ENCODE measurements at places on chromosomes 16 and 17.

- no peak for DNase-seq
Measured at GRCh38 chr17:15649861-15650421, 30.4 kb upstream of the FBXW10B start.

GRCh38 chr16:72898216-72898825 is 149.6 kb downstream of the ZFHX3 start:
- DNase-seq, result no peak

DNA sequence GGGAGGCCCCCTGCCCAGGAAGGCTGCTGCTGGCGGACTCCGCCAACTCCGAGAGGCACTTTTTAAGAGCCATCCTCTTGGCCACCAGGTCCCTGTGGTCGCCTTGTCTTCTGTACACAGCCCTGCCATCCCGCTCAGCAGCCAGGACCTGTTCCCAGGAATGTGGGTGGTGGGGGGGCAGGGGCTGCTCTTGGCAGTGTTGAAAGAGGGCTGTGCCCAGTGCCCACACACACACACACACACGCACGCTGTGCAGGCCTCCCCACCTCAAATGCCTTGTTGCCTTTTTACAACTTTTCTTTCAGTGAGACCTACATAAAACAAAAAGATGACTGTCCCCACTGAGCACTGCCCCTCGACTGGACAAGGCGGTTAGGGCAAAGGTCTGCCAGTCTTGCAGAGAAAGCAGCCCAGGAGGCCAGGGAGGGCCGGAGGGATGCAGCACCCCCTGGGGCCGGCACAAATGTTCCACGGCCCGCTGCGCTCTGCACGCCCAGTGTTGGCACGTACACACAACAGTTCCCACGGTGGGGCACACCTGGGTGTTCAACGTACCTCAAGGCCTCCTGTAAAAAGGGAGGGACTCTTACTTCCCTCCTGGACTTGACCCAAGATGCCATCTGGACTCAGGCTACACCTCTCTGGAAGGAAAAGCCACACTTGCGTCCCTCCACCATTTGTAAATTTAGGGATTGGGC is 18.5 kb upstream of the PITPNA start:
- no peak for DNase-seq

GRCh38 chr17:65820811-65821210 is 259.4 kb upstream of the AXIN2 start:
- DNase-seq, result no peak

DNA sequence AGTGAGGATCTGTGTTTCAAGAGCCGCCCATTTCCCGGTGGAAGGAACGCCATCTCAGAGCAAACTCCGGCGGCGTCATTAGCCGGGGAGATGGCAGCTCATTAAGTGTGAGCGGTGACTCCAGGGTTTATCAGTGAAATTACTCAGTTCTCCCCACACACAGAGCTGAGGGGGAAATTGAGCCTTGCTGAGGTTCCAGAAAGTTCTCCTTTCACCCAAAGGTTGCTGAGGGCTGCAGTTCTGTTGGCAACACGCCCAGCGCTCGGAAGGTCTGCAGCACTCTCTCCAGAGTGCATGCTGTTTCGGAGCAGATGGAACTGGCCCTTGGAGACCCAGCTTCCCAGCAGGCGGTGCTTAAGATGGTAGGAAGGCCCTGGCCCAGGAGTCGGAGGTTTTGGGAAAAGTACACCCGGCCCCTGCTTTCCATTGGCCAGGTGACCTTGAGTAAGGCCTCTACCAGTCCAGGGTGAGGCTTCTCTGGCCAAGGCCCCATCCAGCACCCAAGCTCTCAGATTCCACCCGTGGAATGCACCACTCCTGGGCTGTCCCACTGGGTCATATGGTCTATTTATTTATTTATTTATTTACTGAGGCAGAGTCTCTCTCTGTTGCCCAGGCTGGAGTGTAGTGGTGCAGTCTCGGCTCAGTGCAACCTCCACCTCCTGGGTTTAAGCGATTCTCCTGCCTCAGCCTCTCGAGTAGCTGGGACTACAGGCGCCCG is 167.7 kb upstream of the CIBAR2 start:
- DNase-seq, result no peak

- DNase-seq, result peak; percentile 45
Measured at GRCh38 chr17:30808785-30809286, 15.7 kb downstream of the CRLF3 start.

DNA sequence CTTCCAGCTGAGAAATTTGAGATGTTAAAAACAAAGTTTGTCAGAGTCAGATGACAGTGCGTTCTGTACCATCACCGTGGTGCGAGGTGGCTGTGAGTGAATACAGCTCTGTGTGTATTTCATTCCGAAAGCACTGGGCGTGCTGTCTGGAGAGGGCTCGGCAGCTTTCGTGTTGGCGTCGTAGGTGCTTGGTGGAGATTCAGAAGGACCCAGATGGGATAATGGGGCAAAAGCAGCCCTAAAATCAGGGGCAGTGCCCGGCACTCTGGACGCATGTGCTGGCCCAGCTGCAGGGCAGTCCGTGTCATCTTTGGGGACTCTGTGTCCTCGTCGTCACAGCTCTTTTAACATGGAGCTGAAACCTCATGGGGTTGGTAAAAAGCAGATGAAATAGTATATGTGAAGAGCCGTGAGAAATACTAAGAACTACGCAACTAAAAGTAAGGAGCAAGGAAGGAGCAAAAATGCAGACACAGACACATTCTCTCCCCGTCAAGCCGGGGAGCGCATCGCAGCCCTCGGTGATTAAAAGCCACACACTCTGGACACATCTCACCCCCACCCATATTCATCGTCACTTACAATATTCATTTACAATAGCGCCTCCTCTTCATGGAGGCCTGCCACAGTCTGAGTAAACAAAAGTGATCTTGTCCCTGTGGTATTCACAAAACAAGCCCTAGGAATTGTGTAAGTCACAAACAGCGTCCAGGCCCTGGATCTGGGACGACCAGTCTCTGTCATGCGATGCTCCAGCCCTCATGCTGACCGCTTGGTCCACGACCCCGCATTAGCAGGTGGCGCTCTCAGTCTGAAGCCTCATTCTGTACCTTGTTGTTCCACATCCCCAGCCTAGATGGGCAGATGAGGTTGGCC is 206.7 kb downstream of the RPTOR start:
- DNase-seq, result no peak

DNA sequence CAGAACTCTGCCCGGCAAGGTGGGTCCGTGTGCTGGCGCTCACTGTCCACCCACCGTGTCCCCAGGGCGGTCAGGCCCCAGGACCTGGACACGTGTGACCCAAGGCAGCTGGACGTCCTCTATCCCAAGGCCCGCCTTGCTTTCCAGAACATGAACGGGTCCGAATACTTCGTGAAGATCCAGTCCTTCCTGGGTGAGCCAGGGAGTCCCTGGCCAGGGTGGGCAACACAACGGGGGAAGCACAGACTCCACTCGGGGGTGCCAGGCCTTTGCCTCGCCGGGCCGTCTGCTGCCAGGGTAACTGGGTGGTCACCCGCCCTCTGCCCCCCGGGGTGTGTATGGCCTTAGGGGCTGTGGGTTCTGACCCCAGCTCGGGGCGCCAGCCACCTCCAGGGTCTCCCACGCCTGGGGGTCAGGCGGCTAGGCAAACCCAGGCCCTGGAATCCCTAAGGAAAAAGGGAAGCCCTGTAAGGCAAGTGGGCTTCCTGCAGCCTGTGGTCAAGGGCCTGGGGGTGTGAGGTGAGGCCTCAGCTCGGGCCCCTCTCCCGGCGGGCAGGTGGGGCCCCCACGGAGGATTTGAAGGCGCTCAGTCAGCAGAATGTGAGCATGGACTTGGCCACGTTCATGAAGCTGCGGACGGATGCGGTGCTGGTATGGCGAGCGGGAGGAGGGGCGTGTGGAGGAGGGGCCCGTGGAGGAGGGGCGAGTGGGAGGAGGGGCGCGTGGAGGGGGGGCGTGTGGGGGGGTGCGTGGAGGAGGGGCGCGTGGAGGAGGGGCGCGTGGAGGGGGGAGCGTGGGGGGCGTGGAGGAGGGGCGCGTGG is 6.5 kb downstream of the MSLN start:
- no peak for DNase-seq

DNA sequence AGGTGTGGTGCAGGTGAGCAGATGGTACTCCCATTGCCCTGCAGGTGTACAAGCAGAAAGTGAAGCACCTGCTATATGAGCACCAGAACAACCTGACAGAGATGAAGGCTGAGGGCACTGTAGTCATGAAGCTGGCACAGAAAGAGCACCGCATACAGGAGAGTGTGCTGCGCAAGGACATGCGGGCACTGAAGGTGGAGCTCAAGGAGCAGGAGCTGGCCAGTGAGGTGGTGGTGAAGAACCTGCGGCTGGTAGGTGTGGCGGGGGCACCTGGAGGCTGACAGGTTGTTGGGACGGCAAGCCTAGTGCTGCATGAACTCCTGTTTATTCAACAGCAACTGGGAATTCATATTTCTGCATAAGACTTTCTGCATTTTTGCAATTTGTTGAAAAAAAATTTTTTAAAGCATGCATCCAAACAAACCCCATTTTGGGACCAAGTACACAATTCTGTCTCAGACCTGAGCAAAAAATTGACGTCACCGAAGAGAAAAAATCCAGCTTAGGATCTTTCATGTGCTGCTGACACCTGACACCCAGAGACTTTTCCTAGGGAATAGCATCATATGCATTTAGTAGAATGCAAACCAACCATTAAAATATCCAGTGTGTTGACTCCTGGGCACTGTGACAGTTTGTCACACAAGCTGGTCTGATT is 13.5 kb upstream of the DBNDD1 start:
- DNase-seq, result no peak

DNA sequence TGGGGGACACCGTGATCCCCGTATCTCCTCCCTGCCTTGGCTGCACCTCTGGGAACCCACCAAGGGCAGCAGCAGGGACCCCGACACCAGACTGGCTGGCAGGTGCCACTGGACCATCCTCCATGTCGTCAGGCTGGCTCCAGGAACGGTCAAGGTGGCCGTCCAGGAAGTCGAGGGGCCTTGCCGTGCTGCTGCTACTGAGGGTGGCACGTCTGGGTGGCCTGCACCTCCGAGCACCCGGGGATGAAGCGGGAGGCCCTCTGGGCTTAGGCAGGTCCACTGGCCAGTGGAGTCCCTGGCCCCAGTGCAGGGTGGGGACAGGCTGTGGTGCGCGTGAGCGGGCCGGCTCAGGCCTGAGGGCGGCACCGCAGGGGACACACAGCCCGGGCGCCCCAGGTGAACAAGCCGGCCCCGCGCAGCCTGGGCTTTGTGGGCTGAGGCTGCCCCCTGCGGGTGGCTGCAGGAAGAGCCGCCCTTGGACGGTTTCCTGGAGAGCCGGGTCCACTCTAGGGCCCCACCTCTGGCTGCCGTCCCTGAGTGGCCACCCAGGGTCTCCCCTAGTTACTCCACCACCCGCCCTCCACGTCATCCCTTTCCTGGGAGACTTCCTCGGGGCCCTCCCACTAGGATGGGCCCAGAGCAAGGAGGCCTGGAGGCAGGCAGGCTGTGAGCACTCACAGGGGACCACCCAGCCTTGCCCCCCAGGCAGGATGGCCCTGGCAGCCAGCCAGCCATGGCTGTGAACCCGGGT is 42.8 kb upstream of the ZC3H18 start:
- peak; percentile 71 for DNase-seq

DNA sequence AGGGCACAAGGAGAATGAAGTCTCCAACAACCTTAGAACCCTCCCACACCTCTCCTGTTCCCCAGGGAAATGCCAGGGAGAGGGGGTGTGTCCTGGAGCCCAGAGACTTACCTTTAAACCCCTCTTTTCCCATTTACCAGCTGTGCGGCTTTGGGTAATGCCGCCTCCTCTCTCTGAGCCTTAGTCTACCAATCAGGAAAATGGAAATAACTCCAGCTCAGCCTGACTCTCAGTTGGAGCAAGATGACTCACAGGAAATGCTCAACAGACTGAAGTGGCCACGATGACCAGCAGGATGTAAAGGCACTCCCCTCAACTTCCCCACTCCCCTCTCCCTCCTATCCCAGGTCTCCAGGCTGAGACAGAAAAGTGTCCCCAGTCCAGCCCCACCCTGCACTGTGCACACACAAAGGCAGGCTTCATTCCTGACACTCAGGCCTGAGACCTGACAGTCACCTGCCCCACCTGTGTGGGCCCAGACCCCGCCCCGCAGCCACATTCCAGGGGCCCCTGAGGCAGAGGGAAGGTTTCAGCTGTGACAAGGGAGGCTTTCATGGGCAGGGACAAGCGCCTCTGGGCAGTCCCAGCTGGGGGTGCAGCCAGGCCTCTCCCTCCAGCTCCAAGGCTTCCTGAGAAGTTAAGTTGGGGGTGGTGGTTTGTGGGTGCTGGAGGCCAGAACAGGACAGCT is 3.0 kb upstream of the KRT15 start:
- DNase-seq, result no peak

DNA sequence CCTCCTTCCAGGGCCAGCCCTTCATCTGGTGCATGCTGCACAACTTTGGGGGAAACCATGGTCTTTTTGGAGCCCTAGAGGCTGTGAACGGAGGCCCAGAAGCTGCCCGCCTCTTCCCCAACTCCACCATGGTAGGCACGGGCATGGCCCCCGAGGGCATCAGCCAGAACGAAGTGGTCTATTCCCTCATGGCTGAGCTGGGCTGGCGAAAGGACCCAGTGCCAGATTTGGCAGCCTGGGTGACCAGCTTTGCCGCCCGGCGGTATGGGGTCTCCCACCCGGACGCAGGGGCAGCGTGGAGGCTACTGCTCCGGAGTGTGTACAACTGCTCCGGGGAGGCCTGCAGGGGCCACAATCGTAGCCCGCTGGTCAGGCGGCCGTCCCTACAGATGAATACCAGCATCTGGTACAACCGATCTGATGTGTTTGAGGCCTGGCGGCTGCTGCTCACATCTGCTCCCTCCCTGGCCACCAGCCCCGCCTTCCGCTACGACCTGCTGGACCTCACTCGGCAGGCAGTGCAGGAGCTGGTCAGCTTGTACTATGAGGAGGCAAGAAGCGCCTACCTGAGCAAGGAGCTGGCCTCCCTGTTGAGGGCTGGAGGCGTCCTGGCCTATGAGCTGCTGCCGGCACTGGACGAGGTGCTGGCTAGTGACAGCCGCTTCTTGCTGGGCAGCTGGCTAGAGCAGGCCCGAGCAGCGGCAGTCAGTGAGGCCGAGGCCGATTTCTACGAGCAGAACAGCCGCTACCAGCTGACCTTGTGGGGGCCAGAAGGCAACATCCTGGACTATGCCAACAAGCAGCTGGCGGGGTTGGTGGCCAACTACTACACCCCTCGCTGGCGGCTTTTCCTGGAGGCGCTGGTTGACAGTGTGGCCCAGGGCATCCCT is 7.4 kb downstream of the NAGLU start:
- DNase-seq, result no peak

DNA sequence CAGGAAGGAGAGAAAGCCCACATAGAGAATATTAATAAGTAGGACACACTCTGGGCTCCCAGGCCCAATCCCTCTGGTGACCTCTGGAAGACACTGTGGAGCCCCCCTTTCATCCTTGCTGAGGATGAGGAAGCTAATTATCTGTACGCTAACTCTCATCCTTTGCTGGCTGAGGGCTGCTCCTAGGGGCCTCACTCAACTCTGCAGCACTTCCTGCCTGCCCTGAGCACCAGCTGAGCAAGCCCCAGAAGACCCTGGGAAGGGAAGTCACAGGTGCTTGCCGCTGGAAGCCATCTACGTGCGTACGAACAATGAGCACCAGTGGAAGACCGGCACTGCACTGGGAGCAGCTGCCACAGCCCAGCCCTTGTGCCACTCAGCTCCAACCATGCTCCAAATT is 145.8 kb upstream of the CDH5 start:
- no peak for DNase-seq

GRCh38 chr17:80317706-80317980 is 57.0 kb downstream of the RNF213 start:
- no peak for DNase-seq

- DNase-seq, result no peak
Measured at GRCh38 chr16:65066651-65067050, 55.2 kb downstream of the CDH11 start.
